ENCODE measurements at places on chromosomes 5 and 9.

GRCh38 chr9:25322142-25322541 lies 356.1 kb downstream of the TUSC1 start:
- no peak for DNase-seq

GRCh38 chr9:69867081-69867814 lies 46.6 kb downstream of the CFAP95 start:
- DNase-seq = no peak

DNA sequence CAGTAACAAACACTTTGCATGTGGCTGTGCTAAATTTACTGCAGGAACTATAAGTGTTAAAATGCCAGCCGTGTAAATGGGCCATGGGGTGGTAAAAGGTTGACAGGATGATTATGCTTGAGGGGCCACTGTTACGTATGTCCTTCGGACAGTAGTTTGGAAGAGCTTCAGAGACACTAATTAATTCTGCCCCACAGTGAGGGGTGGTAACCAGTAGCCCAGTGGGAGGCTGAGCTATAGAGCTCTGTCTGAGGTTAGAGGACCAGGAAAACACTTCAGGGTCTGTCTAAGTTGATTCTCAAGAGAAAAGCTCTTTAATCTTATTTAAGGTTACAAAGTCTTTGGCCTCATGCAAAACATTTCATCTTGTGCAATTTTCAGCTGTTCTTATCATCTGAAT lies 176.6 kb downstream of the DMRTA1 start:
- DNase-seq = peak; percentile 66

- DNase-seq = no peak
Measured at GRCh38 chr5:77176429-77176828, 34.1 kb upstream of the PDE8B start.

GRCh38 chr9:86097510-86098224 lies 1.7 kb downstream of the GOLM1 start:
- peak; percentile 77 for DNase-seq

All from NCI-H69 (cell line).